ENCODE measurements at places on chromosomes 4 and X.

DNA sequence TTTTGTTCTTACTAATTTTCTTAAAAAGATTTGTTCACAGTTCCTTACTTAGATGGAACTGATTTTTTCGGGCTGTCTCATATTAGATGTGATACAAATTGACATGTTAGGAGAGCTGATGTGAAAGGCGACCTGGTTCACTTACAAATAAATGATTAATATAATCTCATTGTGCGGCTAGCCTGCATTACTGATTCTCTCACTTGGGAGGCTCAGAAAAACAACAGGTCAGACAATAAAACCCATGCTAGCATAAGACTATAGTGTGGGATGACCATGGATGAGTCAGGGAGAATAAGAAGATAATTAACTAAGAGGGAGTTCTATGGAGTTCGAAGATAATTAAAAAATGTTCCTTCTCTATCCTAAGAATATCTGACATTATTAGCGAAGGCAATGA, 40.8 kb downstream of the RTL9 start:
- no peak for DNase-seq

DNA sequence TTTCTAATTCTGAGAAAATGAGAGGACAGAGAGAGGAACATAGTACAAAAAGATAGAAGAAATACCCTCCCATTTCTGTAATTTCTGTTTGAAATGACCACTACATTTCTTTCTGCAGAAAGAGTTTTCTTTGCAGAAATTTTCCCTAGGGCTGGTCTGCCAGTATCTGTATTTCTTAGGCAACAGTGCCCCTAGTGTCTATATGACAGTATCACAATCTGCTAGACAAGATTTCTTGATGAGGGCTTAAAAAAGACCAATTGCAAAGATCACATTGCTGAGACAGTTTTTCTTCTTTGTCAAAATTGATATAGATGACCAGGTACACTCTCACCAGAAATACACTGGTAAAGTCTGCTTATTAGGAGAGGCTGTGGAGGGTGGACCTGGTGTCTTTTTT, 81.0 kb upstream of the ZDHHC15 start:
- DNase-seq, result no peak

GRCh38 chr4:115945026-115945425, 831.6 kb upstream of the NDST4 start:
- DNase-seq, result no peak

DNA sequence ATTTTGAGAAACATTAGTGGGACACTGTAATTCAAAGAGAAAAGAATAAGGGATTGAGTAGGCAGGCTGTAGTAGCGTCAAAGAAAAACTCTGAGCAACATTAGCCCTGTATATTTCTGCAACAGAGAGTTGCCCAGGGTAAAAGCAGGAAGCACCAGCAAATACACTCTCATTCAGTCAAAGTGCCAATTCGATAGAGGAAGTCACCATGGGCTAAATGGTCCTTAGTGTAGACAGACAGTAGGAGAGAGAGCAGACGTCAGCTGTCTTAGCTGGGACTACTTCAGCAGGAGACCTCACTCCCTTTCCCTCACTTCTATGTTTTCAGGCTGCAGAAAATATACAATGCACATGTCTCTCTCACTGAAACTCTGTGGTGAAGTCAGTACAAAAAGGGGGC, 2073.8 kb upstream of the TENM3 start:
- no peak for DNase-seq

GRCh38 chr4:113256946-113257345, 207.5 kb downstream of the ANK2 start:
- no peak for DNase-seq

DNA sequence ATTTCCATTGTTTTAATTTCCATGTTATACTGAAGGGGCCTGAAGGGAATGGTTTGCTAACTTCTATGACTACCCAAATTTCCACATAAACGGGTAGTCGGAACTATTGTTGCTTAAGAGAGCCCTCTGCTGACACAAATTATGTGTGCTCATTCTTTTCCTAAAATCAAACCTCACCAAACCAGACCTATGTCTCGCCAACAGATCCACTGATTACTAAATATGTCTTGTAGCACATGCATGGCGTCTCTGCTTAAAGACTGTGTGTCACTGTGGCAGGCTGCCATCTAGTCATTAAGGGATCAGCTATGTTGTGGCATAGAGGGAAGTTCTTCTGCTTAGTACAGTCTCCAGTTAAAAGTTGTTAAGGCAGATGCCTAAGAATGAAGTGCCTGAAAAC, 25.1 kb downstream of the PIR start:
- no peak for DNase-seq
